CD4-positive, alpha-beta T cell treated with Interleukin-4 for 1 hour (primary cell): ENCODE measurements at places on chromosomes 13 and 19.

GRCh38 chr13:87280139-87280538 lies 391.0 kb upstream of the SLITRK5 start:
- DNase-seq, result no peak

DNA sequence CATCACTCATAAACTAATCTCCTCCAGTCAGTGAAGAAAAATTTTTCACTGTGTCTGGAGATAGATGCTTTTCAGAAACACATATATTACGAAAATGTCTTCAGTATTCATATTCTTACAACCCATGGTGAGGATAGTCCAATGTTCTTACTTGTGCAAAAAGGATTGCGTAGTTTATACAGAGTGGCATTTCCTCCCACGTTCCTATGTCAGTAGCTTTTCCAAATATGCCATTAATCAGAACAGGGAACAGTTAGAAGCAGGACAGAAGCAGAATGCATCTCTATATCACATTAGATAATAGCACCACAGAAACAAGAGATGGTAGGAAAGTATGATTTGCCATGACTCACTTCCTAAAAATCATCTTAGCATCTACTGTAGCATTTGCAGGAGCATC lies 282.9 kb downstream of the SLITRK5 start:
- DNase-seq, result no peak

DNA sequence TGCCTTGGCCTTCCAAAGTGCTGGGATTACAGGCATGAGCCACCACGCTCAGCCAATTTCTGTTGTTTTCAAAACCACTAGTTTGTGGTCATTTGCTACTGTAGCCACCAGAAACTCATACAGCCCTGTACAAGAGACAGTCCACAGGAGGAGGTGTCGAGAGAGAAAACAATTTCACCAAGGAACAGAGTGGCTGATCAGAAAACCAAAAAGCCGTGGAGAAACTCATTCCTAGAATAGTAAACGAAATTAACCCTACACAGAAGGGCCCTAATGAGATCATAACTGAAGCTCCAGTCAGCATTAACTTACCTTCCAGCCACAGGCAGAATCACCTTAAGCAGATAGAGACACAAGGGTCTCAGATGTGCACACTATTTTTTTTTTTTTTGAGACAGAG lies 3.8 kb upstream of the CCDC124 start:
- DNase-seq, result no peak

DNA sequence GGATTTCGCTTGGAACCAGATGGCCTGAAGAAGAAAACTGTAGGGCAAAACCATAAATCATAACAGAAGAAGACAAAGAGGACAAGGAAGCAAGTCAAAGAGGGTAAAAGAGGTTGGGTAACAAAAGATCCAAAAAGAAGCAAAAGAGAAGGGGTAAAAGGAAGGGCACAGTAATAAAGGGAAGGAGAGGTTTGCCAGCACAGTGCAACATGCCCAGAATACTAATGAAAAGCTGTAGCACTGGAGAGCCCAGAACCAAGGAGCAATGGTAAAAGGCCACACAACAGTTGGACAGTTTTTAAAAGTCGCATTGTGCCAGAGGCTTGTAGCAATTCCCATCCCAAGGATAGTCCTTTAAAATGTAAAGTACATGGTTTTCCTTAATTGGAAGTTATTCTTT lies 506.6 kb downstream of the PCDH9 start:
- no peak for DNase-seq

DNA sequence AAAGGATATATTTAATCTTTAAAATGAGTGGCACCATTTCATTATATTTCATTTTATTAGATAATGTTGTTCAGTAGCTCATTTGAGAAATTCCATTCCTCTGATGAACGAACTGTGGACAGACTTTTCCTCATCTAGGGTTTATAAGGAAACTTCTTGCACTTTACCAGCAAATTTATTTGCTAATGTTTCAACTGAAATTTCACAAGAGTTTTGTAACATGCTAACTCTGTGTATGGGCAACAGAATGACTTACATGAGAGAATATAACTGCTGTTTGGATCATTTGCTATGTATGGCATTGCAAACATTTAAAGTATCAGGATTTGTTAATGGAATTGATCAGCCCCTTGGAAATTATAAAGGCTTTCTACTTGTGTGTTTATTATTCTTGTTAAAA lies 3.7 kb upstream of the IRS2 start:
- no peak for DNase-seq

DNA sequence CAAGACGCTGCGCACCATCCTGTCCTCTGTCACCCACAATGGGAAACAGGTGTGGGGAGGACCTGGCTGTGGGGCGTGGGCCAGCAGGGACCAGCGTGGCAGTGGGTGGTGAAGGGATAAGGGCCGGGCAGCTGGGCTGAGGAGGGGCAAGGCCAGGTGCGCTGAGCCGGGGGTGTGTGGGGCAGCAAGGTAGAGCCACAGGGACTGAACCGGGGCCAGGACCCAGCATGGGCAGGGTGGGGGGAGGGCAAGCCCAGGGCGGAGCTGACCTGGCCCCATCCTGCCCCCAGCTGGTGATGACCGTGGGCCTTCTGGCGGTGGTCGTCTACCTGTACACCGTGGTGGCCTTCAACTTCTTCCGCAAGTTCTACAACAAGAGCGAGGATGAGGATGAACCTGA lies 37.7 kb downstream of the MAP4K1 start:
- no peak for DNase-seq

DNA sequence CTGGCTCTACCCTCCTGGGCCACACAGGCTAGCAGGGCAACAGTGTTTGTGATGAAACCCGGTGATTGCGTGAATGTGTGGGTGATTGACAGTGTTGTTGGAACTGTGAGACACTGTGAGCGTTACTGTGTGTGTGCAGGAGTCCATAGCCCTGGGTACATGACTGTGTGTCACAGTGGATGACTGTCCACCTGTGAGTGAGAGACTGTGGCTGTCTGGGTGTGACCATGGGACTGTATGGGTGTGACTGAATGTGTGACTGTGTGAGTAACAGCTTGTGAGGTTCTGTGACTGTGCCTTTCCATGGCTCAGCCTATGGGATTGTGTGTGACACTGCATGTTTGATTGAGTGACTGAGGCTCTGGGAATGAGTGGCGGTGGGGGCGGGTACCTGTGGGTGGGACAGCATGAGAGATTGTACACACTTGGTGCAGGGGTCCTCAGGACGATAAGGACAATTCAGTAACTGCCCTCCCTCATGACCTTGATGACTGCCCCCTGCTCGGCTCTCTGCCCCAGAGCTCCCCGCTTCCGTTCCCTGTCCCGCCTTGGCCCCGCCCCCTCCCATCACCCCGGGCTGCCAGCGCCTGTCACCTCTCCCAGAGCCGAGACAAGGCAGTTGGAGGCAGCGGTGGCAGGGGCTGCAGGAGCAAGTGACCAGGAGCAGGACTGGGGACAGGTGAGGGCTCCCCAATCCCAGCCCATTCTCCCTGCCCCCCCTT lies at the start of gene GIPR:
GIPR (plus strand) TSS at position 602 of the 722 bp plus-strand sequence. CDS start 1,300 bp downstream, outside the sequence.
- DNase-seq, result peak; percentile 52

DNA sequence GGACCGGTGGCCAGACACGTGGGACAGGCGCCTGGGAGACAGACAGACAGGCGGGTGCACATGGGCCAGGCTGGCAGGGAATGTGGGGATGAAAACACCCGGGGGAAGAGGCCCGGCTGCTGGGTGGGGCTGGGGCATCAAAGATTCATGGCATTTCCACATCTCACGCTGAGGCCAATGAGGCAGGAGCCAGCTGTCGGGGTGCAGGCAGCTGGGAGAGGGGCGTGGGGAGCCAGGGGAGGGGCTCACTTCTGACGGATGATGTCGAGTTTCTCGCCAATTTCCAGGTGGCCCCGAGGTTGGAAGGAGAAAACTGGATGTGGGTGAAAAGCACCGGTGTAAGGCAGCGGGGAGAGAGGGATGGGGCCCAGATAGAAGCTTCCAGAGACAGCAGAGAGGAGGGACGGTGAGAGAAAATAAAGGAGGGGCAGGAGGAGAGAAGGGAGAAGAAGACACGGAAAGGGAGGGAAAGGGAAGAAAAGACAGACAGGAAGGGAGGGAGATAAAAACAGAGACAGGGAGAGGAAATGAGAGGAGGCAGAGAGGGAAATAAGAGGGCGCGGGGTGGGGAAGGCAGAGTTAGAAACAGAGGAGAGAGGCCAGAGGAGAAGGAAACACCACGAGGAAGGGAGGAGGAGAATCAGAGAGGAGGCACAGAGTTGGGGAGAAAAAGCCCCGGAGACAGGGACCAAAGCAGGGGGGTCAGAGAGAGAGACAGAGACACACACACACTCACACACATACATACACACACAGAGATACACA lies 8.0 kb upstream of the CCER2 start:
- no peak for DNase-seq

- DNase-seq, result peak; percentile 32
These were observed 27.5 kb downstream of the VRK3 start for GRCh38 chr19:49997709-49998108.

GRCh38 chr13:58446979-58447378 lies 815.4 kb downstream of the PCDH17 start:
- no peak for DNase-seq

DNA sequence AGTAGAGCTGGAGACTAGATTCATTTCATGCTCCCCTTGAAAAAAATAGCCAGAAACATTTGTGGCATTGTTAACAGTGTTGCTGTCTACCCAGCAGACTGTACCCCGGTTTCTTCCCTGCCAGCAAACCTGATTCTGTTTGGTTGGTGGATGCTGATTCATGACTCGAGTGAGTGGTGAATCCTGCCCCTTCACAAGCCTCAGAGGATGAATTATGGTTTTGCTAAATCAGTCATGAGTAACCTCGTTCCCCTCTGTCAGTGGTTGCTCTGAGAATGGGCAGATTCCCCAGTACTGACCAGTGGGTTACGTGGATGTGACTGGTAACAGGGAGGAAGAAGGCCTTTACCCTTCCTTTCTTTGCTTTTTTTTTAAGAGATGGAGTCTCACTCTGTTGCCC lies 10.1 kb downstream of the NLRP12 start:
- no peak for DNase-seq

DNA sequence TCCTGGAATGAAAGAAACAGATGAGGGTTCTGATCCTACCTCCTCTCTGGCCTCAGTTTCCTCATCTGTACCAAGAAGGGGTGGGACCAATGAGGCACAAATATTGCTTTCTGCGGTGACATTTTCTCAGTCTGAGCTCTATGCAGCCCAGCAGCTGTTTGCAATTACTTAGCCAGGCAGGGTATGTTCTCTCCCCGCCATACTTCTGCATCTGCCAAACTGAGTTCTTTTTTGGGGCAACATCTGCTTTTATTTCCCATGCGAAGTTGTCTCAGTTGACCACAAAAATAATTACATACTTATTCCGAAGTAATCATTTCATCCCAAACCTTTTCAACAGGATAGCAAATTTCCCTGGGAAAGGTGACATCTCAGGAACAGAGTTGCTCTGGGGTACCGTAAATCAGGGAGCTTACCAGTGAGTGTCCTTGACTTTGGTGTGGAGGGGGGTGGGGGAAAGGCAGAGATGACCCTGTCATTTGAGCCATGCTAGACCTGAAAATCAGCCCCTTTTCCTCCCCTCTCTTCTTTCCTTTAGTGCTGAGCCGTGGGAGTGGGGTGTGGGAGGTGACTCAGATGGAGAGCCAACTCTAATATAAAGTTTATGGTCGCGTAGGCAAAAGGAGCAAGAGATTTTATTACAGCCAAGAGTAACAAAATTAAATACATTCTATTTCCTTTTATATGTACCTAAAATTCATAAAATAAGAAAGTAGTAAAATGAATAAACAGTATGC lies 165.7 kb upstream of the KL start:
- DNase-seq, result no peak

DNA sequence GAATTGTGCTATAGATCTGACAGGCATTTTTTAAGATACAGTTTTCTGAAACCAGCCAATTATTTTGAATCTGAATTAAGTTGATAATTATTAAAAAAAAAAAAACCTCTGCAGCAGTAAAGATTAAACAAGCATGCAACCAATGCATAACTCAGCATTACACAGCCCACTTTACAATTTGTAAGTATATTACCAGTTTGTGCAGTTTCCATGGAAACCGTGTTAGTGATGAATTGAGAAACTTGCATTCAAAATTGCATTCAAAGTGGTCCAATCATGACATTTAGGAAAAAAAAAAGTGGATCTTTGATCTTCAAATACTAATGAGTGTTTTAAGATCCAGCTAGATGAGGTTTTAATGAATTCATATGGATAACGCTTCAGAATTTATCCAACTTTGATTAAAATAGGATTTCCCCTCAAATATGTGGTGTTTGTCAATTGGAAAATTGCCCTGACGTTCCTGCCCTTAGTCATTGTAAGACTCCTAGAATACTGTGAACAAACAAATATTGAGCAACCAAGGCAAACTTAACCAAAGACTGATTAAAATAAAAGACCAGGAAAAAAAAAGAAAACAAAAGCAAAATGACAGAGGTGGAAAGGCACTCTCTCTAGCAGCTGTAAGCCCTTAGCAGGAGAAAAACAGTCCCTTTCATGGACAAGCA lies 314.8 kb upstream of the MAB21L1 start:
- DNase-seq, result no peak

DNA sequence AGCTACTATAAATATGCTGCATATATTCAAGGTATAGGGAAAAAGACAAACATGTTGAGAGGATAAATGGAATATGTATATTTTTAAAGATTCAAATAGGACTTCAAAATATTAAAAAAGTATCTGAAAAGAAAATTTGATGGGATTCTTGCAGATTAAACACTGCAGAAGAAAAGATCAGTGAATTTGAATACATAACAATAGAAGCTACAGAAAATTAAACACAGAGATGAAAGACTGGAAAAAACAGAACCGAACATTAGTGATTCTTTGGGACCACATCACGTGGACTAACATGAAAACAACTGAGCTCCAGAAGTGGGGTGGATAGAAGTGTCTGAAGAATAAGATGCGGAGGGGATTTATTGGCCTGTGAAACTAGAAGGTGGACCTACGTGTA lies 217.2 kb downstream of the RFC3 start:
- DNase-seq, result no peak

GRCh38 chr19:13493516-13494310 lies 12.6 kb downstream of the CACNA1A start:
- no peak for DNase-seq

- DNase-seq, result no peak
These were observed 3.5 kb downstream of the CIC start for GRCh38 chr19:42272535-42272897.

DNA sequence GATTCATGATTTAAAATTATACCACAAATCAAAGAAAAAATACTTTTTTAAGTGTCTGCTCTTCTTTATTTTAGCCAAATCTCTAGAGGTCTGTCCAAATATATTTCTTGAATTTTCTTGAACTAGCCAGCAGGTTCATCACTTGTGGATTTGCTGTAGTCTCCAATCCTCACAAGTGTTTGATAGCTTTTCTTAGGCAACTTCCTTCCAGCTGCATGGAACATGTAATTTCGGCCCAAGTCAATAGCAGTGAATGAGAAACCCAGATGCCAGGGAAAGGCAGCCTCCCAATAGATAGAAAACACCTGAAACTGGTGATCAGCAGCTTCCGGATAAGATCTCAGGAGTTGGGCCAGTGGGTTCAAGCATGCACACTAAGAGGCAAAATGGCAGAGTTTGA lies 15.6 kb upstream of the RNASEH2B start:
- DNase-seq, result no peak

DNA sequence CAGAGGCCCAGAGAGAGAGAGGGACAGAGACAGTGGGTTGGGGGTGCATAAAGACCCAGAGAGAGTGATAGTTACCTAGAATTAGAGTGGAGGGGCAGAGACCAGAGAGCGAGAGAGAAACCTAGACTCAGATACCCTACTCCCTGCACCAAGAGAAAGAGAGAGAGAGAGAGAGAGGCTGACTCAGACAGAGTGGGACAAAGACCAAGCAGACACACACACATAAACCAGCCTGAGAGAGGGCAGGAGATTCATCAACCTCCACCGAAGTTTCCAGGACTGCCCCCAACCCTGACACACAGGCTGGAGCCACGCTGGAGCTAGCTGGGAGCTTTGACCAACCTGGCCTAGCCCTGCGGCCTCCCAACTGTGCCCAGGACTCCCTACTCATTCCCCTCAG lies 12.9 kb downstream of the SYT3 start:
- no peak for DNase-seq

- DNase-seq, result no peak
These were observed 7.1 kb downstream of the DNASE2 start for GRCh38 chr19:12873891-12874745.
